Stimulated activated CD8-positive, alpha-beta memory T cell treated with anti-CD3 and anti-CD28 coated beads, Interleukin-7, amount 100 ng/mL, for 1 hour (primary cell): ENCODE measurements at places on chromosomes 11 and 22.

- no peak for DNase-seq
These were observed 38.8 kb upstream of the HORMAD2 start for GRCh38 chr22:30041475-30041874.

DNA sequence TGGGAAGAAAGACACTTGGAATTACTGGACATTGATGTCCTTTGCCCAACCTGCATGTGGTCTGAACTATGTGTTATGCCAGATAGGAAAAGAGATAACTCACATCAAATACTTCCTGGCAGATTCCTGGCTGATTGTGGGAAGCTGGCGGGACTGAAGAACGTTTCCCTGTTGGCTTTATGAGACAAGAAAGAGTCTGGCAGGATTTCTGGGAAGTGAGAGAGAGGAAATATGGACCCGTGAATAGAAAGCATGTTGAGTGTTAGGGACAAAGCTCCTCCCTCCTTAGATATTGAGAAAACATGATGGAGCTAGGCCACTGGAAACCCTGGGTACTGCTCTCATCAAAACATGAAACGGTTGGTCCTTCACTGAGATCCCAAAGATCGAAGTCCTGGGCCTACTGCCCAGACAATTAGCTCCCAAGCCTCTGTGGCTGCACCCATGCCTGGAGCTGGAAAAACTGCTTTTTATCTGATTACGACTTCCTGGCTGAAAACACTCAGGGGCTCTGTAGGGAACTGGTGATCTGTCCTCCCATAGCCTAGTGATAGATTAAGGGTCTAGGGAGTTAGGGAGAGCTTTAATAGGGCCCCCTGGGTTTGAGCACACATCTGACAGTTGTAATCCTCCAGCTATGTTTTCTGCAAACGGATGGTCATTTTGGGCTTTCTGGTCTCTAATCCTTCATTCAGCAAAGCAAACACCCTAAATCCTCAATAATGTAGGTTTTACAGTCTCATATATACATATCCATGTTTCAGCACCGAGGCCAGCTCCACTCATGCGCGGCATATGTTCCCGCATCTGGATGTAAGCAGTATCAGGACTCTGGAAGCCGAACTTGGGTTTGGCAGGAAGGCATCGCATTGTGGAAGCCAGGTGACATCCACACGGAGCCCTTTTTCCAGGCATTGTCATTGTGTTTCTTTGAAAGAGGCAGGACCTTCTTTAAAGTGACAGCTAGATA, 6.1 kb upstream of the B3GAT1 start:
- DNase-seq, result no peak

DNA sequence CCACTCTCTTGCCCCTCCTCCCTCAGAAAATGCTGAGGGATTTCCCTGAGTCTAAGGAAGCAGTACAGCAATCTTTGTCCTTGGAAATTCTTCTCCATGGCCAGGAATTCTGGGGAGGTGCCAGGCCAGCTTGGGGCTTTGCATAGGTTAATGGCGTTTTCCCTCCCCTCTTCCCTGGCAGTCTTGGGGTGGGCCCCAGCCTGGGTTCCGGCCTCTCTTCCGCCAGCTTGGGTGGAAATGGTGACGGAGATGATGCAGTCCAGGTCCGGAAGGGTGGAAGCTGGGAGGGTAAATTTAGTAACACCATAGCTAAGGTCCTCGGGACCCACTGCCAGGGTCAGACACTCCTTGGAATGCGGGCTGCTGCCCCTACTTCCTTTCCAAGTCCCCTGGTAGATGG, 5.0 kb downstream of the PHLDB1 start:
- no peak for DNase-seq

DNA sequence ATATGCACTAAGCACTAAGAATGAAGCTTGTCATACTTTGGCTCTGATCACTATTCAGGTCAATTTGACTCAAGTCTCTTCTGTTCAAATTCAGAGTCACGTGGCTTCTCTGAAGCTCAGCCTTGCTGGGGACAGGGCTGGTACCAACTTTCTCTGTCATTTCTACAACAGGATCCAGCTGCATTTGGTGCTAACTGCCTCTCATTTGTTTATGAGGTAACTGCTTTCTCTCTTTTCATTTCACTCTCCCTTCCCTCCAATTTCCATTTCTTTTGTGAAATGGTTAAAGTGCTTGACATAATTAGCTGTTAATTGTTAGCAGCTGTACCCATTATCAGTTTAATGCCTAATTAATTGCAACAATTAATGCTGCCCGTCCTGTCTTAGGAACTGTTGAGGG, 259.7 kb upstream of the PLET1 start:
- no peak for DNase-seq

DNA sequence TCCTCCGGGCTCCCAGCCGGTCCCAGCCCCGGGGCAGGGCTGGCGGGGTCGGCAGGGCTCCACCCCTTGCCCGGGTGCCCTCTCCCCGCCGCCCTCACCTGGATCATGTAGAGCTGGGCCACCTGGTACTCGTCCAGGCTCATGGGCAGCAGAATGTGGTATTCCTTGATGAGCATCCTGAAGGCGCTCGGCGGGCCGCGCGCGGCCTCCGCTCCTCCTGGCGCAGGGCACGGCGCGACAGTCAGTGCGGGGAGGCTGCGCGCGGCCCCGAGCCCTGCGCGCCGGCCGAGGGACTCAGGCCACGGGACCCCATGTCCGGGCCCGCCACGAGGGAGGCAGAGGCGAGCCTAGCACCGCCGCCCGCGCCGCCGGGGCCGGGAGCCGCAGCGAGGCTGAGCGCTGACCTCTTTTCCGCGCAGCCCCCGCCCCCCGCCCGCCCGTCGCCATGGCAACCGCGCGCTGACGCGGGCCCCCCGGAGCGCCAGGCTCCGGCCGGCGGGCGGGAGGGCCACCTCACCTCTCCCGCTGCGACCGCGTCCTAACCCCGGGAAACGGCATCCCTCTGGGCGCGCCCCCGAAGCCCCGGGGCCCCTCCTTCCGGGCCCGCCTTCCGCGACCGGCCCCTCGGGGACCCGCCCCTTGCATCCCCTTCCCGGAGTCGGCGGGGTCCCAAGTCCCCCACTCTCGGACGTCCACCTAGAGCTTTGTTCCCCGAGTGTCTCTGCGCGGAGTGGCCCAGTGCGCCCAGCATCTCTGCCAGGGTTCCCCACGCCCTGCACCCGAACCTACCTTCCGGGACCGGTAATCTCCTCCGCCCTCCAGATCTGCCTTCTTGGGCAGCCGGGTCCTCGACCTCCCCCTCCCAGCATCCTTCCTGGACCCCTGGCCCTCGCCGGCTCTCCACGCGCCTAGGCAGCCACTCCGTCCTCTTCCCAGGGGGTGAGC, 886 bp downstream of the PITPNM1 start:
- no peak for DNase-seq

DNA sequence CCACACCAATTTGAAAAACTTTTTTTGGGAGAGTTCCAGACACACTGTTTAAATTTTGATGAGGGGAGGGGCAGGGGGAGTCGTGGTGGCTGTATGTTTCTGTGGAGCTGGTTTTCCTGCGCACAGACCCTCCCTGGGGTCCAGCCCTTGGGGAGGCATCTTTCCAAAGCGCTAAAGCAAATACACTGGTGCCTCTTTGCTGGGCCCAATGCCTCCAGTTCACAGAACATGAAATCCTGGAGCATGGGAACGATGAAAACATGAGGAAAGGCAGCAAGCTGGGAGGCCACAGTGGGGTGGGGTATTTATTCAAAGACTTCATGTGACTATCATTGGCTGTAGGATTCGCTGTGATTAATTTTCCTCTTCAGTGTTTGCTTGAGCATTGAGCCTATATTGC, 135.3 kb downstream of the CCDC34 start:
- DNase-seq, result no peak

- no peak for DNase-seq
These were observed 219.4 kb downstream of the DBX1 start for GRCh38 chr11:19940831-19941230.

GRCh38 chr22:48335442-48336139, 1492.1 kb downstream of the BRD1 start:
- no peak for DNase-seq

DNA sequence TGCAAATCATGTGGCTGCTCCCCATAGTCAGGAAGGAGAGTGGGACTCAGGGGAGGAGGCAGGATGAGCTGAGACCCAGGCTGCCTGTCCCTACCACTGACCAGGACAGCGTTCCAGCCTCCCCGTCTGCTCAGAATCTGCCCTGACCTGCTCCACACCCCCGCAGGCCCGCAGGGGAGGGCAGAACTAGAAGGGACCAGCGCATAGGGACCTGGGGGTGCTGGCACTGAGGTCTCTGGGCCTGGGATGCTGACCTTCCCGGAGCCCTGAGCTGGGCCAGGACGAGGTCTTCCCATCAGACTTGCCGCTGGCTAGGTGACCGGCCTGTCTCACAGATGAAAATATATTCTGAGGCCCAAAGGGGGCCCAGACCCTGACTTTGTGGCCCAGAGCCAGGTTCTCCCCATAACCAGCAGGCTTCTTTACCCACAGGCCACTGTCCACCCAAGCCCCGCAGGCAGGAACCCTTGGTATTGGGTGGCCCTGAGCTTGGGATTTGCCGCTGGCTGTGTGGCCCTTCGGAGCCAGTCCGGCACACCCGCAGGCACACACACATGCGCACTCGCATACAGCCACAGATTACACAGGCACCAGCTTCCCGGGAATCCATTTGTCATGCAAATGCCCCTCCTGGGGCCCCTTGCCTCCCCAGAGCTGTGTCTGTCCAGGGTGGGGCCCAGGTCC, 13.8 kb upstream of the PIM3 start:
- DNase-seq, result no peak

DNA sequence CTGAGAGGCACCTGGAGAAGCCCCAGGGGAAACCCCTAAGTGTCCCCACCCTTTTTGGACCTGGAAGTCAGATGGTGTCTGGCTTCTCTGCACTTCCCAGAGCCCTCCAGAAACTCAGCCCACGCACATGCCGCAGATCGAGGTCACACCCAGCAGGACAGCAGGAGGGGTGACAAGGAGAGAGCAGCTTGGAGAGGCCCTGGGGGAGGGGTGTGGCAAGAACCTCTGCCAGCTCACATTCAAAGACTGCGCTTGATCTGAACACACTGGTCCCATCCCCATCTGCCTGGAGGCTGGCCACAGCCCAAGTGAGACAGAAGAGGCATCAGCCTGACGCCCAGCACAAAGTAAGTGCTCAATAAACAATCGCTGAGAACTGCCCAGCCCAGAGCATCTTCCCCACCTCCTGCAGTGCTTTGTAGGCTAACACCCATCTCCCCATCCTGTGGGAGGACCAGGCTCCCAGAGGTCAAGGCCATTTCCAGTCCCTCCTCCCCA, 21.4 kb downstream of the TMPRSS6 start:
- no peak for DNase-seq

DNA sequence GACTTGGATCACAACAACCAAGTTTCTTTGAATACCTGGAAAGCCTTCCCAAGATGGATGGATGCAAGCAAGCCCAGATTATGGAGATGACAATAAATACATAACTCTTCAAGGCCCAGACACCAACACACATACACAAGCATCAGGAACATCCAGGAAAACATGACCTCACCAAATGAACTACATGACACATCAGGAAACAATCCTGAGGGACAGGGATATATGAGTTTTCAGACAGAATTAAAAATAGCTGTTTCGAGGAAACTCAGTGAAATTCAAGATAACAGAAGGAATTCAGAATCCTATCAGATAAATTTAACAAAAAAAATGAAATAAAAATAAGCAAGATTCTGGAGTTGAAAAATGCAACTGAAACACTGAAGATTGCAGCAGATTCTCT, 659.4 kb downstream of the METTL15 start:
- no peak for DNase-seq

DNA sequence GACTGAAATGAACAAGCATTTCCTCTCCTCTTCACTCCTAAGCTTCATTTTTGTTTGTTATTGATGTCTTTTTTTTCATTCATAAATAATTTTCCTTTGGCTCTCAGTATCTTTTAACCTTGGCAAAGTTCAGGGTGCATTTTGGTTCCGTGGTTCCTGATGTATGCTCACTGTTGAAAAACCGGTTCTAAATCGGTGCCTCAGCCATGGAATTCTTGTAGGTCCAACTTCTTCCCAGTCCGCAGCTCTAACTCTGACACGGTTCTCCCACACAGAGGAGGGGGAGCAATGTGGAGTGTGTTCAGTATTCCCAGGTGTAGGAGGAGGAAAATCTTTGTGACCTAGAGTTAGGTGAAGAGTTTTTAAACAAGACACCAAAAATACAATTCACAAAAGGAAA, 12.6 kb upstream of the MS4A15 start:
- DNase-seq, result no peak

DNA sequence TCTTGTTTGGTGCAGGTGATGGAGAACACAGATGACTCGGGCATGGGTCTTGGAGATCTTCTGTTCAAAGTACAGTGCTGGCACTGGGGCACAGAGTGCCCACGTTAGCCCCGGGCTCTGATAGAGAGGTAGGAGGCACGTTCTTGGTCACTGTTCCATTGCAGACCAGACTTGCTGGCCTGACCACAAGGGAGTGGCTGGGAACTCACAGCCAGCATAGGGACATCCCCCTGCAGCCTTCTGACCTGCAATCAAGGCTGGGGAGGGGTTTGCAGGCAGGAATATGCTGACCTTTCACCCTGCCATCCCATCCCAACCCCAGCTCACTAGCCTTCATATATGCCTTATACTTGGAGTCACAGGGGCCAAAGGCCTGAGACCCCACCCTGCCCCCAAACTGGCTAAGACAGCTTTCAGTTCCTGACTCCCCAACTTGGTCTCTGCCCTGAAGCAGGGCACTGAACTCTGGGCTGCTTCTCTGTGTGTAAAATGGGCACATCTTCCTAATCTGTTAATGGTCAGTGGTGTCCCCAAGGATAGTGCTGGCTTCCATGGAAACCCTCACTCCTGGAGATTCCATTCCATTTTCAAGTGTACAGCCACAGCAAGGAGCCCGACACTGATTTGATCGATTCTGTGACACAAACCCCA, 4.6 kb downstream of the MRPL49 start:
- no peak for DNase-seq
